ENCODE measurements at places on chromosomes 4 and X.

- DNase-seq, result no peak
Measured at GRCh38 chrX:47498411-47498810, 15.4 kb upstream of the ZNF41 start.

DNA sequence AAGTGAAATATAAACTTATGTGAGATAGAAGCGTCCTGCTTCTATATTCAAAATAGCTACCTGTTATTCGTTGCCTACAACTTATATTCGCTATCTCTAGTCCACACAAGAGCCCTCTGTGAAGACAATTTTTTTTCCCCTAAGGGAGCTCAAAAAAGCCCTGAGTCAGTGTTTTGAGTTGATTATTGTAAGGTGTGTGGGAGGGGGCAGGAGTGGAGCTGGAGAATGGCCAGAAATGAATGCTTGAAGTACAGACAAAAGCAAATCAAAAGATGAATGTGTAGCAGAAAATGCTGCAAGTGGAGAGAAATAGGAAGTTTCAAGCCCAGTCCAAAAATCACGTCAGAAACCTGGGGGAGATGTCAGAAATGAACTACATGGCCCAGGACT lies 655.0 kb upstream of the LCORL start:
- no peak for DNase-seq

DNA sequence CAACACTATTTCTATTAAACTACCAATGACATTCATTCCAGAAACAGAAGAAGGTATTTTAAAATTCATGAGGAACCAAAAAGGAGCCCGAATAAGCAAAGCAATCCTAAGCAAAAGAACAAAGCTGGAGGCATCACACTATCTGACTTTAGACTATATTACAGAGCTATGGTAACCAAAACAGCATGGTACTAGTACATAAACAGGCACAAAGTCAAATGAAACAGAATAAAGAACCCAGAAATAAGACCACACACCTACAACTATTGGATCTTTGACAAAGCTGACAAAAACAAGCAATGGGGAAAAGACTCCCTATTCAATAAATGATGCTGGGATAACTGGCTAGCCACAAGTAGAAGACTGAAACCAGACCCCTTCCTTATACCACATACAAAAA lies 122.3 kb downstream of the ITIH6 start:
- DNase-seq, result no peak

DNA sequence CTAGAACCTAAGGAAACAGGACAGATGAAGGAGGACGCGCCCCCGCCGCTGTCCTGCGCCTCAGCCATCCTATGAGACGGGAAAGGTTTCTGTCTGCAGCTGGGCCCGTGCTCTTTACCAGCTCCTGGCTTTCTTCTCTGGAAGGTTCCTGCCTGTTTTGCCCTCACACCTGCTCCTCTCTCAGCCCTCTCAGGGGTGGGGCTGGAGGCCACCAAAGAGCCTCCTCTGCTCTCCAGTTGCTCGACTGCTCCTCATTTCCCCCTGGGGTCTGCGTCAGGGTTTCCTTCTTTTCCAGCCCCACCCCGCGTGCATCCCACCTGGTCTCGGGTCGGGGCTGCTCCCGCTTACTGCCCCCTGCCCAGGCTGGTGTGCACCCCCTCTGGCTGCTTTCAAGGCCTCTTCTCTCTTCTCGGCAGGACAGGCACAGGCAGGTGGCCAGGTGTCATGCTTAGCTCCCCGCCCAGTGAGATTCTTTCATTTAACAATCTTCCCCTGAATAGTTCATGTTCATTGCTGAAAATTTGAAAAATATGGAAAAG lies 4.6 kb downstream of the HTT-AS start:
- no peak for DNase-seq

DNA sequence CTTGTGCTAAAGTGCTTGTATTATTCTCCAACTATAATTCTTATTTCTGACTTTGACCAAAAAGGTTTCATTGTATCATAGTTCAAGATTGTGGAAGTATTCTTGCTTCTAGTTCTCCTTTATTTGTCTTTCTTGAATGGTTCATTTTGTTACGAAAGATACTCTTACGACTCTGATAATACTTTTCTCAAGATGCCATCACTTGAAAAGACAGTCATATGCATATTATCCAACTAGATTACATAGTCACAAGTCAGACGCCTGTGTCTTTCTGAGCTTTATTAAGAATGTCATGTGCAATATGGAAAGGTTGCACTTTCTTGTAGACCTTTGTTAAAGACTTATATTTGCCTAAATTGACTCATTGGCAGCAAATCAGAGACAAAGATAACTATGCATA lies 71.4 kb upstream of the HPGD start:
- DNase-seq, result no peak

All from nephron progenitor cell (in vitro differentiated cells).